ENCODE measurements at places on chromosomes 16 and 17.

DNA sequence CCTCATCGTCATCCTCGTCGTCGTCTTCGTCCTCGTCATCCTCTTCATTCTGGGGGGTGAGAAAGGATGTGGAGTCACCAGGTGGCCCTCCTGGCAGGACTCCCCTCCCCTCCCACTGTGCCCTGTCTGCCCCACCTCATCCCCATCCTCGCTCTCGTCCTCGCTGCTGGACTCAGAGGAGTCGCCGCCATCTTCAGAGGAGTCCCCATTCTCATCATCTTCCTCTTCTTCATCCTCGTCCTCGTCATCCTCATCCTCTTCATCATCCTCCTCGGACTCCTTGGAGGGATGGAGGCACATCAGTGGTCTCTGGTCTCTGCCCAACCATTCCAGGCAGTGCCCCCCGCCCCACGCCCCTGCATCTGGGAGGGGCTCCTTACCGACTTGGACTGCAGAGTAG, 7.6 kb upstream of the ATXN7L3 start:
- DNase-seq = no peak

DNA sequence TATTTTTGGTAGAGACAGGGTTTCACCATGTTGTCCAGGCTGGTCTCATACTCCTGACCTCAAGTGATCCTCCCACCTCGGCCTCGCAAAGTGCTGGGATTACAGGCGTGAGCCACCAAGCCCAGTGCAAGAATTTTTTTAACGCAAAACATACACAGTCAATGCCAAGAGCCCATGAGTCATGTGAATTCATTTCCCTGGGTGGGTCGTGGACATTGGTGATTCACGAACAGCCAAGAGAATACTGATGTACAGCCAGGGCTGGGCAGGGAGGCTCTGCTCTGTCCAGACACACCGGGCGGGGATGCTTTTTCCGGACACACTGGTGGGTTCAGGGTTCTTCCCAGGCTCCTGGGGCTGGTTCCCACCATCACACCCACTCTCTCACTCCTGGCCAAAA, 17.7 kb downstream of the SLC38A8 start:
- DNase-seq = no peak

GRCh38 chr17:10668775-10669174, 11.7 kb upstream of the MYH3 start:
- no peak for DNase-seq

DNA sequence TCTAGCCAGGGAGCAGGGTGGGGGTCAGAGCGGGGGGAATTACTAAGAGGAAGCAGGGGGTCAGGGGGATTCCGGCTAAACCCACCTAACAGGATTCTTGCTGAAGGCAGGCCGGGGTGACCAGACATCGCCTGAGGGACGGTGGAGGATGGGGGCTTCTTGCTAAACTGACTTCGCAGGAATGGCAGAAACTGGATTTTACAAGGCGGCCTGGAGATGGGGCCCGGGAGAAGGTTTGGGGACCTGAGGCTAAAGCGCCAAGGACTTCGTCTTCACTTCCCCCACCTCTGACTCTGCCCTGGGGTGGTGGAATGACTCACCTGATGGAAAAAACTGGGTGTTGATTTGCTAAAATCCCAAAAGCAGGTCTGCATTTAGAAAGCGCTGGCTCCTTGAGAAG, 23.5 kb downstream of the LGALS3BP start:
- DNase-seq = no peak

DNA sequence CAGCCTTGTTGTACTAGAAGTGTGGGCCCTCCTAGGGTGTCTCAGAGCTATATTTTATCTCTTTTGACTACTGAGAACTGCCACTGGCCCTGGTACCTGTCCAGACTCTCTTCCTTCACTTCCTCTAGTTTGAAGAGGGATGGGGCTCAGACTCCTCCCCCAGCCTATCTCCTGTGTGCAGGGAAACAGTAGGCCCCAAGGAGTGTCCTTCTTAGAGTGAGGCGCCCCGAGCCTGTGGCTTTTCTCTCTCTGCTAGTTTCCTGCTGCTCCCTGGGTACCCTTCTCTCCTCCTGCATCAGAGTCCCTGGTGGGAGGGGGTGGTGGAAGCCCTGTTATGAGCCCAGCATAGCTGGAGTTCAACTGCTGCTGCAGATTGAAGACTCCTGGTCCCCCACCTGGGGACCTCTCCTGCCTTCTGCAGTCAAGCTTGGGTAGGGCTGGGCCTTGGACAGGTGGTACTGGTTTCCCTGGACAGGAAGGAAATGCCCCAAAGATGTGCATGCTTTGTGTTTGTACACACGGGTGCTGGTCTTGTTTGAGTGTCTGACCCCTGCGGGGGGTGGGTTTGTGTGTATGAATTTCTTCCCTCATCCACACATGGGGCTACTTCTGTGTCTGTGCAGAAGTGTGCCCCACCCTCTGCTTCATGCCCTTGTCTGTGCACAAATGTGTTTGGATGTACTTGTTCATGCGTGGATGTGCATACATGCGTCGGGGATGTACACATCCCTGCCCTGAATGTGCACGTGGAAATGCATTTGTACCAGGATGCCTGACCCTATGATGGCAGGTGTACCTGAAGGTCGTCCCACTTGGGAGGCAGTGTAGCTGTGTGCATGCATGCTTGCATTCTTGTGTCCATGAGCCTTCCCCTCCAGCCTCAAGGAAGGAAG, 6.9 kb downstream of the RARA start:
- peak; percentile 17 for DNase-seq

Measured in stimulated activated CD4-positive, alpha-beta T cell treated with anti-CD3 and anti-CD28 coated beads, Interleukin-15, amount 100 ng/mL, for 24 hours (primary cell).